Activated CD4-positive, alpha-beta T cell treated with anti-CD3 and anti-CD28 coated beads, Interleukin-2, amount 50 U/mL, for 1 hour (primary cell): ENCODE measurements at places on chromosomes 2 and 18.

GRCh38 chr2:143905587-143905986 is 614.3 kb downstream of the ZEB2 start:
- no peak for DNase-seq

DNA sequence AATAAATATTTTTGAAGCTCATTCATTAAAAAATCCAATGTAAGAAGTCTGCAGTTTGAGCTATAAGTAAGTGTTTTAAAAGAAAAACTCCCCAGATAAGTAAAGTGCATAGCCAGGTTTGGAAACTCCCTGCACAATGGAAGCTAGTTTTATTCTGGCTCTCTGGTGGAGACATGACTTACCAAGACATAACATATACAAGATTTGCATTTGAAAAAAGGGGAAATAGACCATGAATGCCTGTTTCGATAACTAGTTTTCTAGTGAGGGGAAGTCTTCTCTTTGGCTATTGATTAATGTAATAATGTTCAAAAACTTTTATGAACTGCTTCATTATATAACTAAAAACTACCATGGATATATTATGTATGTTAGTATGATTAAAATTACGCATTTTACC is 435.2 kb downstream of the ARHGAP15 start:
- no peak for DNase-seq

DNA sequence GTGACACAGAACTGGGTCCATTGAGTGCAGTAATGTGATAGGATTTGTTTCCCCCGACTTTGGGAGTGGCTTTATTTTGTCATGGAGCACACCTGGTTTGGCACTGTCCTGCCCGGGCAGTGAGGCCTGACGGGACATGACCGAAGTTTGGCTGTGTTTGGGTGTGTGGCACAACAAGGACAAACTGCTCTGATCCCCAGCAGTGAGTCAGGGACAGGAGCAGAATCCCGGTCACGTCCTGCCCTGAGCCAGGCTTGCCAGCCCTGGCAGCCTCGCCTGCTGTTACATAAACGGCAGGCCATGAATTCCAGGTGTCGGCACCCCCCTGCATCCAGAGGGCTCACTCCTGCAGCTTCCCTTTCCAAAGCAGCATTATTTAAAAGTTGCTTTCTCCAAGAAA is 45.7 kb downstream of the IMPA2 start:
- no peak for DNase-seq

- DNase-seq = no peak
Observed at GRCh38 chr18:47280121-47280520, 28.7 kb upstream of the SKOR2 start.

- no peak for DNase-seq
Observed at GRCh38 chr2:124810132-124810531, 785.0 kb downstream of the CNTNAP5 start.

GRCh38 chr2:70678576-70679143 is 89.3 kb downstream of the ADD2 start:
- no peak for DNase-seq

- DNase-seq = no peak
Observed at GRCh38 chr2:28276076-28276618, 116.5 kb upstream of the FOSL2 start.

DNA sequence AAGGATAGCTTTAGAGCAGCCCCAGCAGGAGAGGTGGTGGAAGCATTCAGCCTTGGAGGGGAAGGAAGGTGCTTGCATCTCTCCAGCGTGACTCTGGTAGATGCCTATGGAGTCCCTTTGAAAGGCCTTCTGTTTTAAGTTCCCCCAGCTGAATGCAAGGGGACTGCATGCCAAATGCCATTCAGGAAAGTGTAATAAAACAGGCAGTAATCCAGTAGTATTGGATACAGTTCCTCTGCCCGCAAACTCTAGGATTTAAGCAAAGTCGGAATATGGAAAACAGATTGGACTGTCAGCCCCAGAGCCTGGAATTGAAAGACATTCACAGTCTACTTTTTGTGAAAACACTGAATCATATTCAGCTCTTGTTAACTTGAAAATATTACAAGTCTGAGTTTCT is 125.2 kb upstream of the GAREM1 start:
- no peak for DNase-seq

DNA sequence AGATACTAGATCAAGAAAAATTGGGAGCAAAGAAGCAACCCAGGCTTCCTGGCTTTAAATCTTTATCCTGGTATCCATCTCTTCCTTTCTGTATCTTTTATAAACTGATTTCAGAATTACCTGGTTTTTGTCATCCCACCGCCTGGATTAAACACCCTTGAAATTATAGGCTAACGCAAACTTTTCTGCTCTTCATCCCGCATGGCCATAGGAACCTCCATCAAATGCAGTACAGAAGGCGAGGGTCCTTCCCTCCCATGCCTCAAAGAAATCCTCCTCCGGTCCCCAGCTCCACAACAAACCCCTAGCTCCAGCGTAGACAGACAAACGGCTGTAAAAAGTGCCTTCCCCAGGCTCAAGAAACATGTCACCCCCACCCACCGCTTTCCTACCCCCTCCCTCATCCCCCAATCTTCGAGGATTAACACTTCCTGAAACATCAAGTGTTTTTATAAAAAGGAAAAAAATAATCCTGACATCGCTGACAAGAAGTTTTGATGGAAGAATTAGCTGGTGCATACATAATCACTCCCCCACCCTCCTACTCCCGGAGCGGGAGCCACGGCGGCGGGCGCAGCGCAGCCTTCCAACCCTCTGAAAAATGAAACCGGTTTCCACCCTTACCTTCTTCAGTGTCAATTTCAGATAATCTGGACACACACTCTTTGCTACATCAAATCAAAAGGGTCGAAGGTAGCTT is 7.6 kb downstream of the DLX1 start:
- no peak for DNase-seq

DNA sequence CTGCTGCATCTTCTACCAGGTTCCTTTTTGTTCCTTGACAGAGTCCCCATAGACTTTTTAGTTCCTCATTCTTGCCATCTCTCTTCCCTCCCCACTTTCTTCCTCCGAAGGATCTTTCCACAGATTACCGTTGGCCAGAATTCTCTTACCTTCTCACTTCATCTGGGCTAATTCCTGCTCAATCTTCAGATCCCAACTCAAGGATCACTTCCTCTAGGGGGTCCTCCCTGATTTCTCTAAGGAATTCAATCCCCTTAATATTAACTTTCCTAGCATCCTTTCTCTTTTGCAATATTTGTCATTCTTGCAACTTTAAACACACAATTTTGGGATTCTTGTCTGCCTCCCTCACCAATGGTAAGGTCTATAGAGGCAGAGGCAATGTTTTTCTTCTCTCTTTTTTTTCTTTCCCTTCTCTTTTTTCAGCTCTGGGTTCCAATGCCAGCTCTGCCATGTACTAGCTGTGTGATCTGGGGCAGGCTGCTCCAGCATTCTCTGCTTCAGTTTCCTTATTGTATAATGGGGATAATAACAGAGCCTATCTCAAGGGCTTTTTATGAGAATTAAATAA is 5.4 kb upstream of the KCNE4 start:
- no peak for DNase-seq

DNA sequence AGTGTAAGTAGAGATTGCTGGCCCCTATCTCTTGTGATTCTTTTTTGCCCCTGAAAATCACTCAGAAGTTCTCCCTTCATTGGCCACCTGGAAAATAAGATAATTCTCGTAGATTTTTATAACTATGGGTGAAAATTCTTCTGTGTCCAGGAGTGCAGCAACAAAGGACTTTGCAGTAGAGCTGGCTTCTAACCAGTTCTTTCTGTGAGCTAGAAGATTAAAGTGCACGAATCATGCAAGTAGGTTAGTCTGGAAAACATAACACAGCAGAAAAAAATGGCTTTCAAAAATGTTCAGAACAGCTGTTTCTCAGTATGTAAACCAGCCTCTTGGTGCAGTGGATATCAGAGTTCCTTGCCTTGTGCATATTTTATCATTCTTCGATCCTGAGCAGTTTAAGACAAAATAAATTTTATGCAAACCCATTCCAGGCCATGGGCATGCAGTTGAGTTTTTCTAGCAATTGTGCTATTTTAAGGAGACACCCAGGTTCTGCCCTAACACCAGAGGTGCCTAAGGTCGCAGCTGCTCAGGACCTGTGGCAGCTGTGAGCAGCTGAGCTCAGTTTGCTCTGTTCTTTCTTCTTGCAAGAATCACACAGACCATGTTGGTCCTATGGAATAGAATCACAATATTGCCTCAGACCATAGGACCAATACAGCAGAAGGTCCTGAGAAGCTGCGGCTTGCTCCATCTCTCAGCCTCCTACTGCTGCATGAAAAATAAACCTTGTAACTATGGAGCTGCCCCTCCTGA is 80.9 kb upstream of the BCL2L11 start:
- no peak for DNase-seq

DNA sequence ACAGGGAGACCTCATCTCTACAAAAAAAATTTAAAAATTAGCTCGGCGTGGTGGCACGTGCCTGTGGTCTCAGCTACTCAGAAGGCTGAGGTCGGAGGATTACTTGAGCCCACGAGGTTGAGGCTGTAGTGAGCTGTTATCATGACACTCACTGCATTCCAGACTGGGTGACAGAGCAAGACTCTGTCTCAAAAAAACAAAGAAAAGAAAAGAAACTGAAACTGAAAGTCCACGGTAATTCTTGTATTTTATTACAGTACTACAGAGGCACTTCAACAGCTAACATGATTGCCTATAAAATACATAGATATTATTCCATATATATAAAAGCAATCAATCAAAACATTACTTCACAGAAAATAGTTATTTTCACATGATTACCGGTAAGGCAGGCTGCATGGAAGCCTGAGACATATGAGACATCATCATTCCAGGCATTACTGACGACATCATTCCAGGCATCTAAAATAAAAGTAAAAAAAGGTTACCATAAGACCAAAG is 23.1 kb downstream of the PRPF40A start:
- DNase-seq = peak; percentile 12

DNA sequence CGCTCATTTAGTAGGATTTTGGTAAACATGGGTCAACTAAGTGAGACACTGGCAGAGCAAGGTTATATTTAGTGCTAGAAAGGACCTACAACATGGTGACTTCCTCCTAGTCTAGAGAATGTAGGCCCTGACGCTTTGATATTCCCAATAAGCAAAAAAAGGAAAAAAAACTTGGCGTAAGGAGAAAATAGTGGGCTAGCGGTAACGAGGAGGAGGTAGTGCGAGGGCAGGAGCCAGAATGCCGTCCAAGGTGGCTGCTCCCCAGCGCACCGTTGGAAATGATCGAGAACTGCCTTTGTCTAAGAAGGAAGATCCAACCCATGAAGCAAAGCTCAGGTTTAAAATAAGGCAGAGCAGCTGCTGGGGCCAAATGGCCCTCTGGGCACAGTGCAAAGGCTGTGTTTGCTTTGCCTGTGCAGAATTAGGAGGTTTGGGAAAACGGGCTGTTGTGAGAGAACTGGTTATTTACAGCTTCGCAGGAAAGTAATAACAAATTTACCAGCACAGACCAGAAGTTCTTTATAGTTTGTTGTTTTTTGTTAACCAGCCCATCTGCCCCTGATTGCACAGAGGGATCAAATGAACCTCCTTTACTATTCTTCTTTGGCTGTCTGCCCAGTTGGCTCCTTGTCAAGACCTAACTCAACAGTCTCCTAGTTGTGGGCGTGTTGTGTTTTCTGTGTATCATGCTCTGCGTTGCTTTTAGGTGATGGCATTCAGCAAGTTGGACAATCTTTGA is 86.6 kb downstream of the ITGB1BP1 start:
- no peak for DNase-seq

- no peak for DNase-seq
Observed at GRCh38 chr2:191318729-191319078, 73.5 kb downstream of the MYO1B start.

DNA sequence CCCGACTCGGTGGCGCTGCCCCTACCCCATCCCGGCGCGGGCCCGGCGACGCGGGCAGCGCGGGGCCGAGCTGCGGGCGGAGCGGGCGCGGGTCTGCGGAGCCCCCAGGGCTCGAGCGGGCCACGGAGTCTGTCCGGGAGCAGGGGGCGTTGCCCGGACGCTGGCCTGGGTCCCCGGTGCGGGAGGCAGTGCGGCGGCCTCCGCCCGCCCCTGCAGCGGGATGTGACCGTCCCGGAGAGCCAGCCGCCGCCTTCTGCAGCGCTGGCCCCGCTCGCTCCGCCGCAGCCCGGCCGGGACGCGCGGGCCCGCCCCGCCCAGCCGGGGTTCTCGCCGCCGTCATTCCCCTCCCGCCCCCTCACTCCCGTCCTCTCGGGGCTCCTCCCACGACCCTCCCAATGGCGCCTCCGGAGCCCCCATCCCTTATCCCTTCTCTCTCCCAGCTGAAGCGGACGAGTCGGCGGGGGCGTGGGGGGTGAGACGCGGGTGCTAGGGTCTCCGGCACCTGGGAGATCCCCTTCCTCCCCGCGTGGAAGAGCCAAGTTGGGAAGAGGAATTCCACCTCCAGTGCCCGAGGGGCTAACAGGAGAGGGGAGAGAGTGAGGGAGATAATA is at the start of gene FNDC4:
Gene FNDC4, minus strand, starts transcription at position 257 of the 611 bp plus-strand sequence. CDS start 521 bp downstream, outside the sequence.
- DNase-seq = no peak

DNA sequence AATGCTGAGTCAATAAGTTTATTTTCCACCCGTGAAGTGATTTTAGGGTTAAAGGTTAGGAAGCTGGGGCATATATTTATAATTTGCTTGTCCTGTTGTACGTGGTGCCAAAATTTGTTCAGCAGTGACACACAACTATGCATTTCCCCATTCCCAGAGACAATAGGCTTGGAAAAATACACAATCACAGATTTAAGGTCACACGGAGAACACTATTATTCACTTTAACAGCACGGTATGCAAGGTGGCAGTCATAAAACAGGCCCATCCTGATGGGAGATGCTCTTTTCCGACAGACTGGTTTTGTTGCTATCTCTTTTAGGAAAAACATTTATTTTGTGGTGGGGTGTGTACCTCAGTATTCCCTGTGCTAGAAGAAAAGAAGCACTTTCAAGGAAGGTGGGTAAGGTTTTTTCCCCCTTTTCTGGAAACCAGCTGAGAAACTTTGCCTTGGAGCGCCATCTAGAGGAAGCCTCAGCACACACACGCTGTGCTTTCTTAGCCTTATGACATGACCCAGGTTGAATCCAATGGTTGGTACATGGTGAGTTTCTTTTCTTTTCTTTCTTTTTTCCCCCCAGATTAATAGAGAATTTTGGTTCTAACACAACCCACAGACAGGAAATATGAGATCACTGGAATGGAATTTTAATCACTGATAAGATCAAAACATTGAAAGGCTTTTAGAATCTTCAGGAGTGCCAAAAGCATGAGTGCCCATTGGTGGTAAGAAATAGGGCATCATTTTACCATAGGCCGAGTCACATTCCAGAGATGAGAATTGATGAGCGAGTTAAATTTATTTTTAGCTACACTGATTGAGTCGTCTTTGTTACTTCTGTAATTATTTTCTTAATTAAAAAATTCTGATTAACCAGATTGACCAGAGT is 332.1 kb downstream of the AGPS start:
- peak; percentile 26 for DNase-seq

- DNase-seq = no peak
Observed at GRCh38 chr2:142415461-142415860, 284.6 kb upstream of the LRP1B start.

- DNase-seq = no peak
Observed at GRCh38 chr18:27211569-27211968, 26.5 kb upstream of the CHST9 start.

- no peak for DNase-seq
Observed at GRCh38 chr2:182366628-182367027, 60.2 kb downstream of the PDE1A start.
